Sciatic nerve (tissue), 2 donors: ENCODE measurements at places on chromosomes 7 and 10. TPM values are rescaled to one million over a fixed set of nuclear protein-coding genes. Genes with fewer than 3 reads are reported as not detected.

DNA sequence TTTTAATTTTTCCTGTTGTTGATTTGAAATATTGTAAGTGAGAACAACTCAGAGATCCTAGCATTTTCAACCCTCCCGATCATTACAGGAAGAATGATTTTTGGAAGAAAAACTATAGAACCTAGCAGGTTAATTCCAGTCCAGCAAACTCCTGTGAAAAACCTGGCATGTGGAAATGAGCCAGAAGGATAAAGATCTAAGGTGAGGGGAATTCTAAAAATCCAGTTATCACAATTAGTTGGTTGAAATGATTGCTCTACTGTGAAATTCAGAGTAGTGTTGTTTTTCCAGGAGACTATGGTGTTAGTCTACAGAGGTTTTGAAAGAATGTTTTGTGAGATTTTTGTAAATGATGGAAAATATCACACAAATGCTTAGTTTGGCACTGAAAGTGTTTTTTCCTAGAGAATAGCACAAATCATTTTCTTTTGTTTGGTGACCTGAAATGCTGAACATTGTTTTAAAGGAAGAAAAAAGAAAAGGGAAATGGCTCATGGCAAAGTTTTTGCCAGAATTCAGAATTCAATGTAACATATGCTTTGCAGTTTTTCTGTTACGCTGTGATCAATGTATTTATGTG lies 152.4 kb upstream of the SLC26A5 start:
- DNase-seq, result no peak

STEAP2 gene
- total RNA-seq, result 65.2 TPM

CPXM2 gene
- total RNA-seq, result 81.6 TPM

TEX36 gene
- total RNA-seq, result not detected

GRCh38 chr10:27759483-27760272 lies 14.1 kb upstream of the MKX start:
- no peak for DNase-seq
